Activated T-helper 17 cell treated with anti-CD3 and anti-CD28 coated beads, Interleukin-2, amount 50 U/mL, for 72 hours (primary cell): ENCODE measurements at places on chromosomes 13 and 19.

DNA sequence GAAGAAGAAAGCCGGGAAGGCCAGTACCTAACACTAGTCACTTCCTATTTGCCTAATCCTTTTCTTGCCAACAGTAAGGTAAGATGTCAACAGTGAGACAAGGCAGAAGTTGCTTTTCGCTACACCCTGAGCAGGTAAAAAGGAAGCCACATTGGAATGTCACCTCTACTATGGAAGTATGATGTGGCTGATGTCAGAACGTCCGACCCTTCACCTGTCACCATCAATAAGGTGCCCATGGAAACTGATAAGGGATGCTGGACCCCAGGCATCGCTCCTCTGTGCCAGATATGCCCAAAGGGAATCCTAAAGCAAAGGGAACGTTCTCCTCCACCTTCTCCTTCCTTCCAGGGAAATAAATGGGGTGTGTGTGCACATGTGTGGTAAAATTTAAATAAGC lies 34.3 kb downstream of the COL4A1 start:
- no peak for ATAC-seq

- ATAC-seq, result no peak
These were observed 58.3 kb downstream of the RAP2A start for GRCh38 chr13:97492257-97492656.

GRCh38 chr19:35608251-35608650 lies 4.3 kb upstream of the HAUS5 start:
- no peak for ATAC-seq

GRCh38 chr19:1455002-1455335 lies 5.0 kb downstream of the APC2 start:
- ATAC-seq, result no peak

DNA sequence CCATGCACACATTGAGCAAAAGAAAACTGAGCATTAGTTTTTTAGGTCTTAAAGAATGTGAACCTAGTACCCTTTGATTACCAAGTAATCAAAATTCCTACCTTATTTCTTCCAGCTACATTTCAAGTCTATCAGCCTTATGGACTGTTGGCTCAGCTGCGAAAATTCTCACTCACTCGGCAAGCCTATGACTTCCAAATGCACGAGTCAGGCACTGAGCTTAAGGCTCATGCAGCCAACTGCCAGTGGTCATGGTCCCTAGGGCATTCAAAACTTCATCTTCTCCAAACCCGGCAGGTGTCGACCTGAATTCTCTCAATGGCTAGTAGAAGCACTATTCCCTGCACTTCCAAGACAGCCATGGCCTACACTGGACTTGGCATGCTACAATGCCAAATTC lies 41.2 kb downstream of the RUBCNL start:
- ATAC-seq, result no peak

- ATAC-seq, result no peak
These were observed 154.7 kb upstream of the TSC22D1 start for GRCh38 chr13:44730851-44731250.

- no peak for ATAC-seq
These were observed 116.0 kb downstream of the COL4A2 start for GRCh38 chr13:110422913-110423688.

DNA sequence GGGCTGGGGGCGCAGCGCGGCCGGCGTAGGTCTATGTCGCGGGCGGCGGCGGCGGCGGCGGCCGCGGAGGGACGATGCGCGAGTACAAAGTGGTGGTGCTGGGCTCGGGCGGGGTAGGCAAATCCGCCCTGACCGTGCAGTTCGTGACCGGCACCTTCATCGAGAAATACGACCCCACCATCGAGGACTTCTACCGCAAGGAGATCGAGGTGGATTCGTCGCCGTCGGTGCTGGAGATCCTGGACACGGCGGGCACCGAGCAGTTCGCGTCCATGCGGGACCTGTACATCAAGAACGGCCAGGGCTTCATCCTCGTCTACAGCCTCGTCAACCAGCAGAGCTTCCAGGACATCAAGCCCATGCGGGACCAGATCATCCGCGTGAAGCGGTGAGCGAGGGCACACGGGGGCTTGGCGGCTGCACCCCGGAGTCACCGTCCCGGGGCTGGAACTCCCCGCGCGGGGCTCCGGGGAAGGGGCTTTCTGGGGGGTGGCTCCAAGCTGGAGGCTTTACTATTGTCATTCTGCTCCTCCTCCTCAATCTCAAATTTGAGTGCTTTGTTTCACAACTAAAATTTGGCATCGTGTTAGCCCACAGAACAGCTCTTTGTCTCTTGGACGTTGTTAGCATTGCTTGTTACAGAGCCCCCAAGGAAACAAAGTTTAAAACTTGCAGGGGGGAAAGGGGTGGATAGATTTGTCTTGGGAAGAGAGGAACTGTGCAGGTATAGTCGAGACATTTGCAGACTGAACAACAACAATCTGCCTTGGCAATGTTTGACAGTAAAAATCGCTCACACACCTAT lies 630 bp downstream of the RAP2A start:
- ATAC-seq, result no peak

- ATAC-seq, result peak; percentile 21
These were observed 1290.4 kb upstream of the PCDH20 start for GRCh38 chr13:62706048-62706447.

DNA sequence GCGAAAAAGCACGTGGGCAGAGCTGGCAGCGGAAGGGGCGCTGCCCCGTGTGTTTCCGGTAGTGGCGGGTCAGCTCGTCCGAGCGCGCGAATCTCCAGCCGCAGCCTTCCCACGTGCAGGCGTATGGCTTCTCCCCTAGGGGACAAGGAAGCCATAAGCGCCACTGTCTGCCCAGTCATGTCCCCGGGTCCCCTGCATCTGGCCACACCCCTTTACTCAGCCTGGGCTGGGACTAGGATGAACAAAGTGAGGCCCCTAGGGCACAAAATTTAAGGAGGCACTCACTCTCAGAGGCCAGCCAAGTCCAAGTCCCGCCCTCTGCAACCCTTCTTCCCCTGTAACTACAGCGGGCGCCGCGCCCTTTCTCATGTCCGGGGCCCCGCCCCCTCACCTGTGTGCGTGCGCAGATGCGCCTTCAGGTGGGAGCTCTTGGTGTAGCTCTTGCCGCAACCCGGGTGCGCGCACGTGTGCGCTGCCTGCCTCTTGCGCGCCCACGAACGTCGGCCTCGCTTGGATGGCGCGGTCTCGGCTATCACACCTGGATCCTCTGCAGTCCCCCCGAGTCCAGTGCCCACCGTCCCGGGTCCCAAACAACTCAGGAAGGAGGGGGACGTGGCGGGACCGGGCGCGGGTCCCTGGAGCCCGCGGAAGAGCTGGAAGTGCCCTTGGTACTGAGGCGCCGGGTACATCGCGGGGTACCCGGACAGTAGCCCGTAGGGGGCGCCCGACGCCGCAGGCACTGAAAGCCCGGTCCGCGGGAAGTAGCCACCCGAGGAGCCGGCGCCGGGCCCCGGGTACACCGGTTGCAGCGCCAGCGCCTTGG lies 1.9 kb downstream of the KLF1 start:
- ATAC-seq, result peak; percentile 72

- ATAC-seq, result no peak
These were observed 43.9 kb downstream of the TNFSF13B start for GRCh38 chr13:108313382-108313781.

DNA sequence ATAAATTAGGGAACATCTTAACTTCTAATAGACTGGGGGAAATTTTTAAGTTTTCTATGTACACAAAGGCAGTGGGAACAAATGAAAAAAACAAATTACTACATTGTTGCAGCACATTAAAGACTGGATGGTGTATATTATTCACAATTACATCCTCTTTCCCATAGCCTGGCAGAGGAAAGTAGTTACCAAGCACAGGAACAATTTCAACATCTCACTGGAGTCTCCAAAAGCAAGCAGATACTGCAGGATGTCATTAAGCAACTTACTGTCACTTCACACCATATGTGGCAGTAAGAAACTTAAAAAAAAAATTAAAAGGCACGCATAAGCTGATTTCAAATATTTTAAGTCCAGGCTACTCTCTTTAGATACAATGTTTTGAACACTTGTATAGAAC lies 6.4 kb upstream of the EFNB2 start:
- no peak for ATAC-seq

- no peak for ATAC-seq
These were observed 134.2 kb downstream of the MIPEP start for GRCh38 chr13:23754997-23755396.

GRCh38 chr13:33678084-33678483 lies 139.9 kb upstream of the RFC3 start:
- no peak for ATAC-seq

- ATAC-seq, result no peak
These were observed 102.8 kb downstream of the STARD13 start for GRCh38 chr13:33182729-33183128.

- ATAC-seq, result peak; percentile 61
These were observed 124.5 kb downstream of the AKAP11 start for GRCh38 chr13:42396501-42396900.

GRCh38 chr13:38630780-38631179 lies 56.1 kb upstream of the FREM2 start:
- no peak for ATAC-seq

GRCh38 chr19:47444388-47444821 lies 25.1 kb upstream of the MEIS3 start:
- peak; percentile 39 for ATAC-seq

GRCh38 chr19:31351056-31351854 lies 2.0 kb upstream of the TSHZ3 start:
- no peak for ATAC-seq

- peak; percentile 92 for ATAC-seq
These were observed 198.6 kb downstream of the RGCC start for GRCh38 chr13:41655997-41656396.

DNA sequence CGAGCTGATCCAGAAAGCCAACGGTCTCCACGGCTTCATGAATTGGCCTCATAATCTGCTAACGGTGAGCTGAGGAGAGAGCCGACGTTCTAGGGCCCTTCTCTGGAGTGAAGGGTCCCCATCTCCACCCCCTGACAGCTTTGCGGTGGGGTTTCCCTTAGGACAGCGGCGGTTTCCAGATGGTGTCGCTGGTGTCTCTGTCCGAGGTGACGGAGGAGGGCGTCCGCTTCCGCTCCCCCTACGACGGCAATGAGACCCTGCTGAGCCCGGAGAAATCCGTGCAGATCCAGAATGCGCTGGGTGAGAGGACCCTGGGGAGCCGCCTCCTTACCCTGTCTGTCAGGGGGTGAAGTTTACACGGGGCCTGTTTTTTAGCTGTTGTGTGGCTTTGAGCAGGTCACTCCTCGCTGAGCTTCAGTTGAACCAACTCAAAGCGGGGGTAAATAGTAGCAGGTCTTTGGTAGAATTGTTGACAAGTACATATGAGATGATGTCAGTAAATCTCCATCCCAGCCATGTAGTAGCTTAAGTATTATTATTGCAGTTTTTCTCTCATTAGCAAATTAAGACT lies 801 bp downstream of the QTRT1 start:
- peak; percentile 18 for ATAC-seq

DNA sequence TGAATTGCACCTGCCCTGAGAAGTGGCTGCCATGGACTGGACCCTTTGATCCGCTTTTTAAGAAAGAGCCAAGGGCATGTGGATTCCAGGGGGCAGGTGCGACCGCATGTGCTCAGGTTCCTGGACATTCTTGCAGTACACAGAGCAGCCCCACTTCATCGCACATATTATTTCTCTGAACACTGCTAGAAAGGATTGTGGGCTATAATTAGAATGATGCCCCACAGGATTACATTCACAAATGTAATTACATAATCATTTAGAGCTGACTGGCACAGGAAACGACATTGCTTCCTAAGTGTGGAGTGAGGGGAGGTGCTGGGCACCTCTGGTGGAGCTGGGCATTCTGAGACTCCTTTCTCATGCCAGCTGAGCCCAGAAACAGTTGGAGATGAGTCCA lies 37.5 kb upstream of the VSTM2B start:
- no peak for ATAC-seq

DNA sequence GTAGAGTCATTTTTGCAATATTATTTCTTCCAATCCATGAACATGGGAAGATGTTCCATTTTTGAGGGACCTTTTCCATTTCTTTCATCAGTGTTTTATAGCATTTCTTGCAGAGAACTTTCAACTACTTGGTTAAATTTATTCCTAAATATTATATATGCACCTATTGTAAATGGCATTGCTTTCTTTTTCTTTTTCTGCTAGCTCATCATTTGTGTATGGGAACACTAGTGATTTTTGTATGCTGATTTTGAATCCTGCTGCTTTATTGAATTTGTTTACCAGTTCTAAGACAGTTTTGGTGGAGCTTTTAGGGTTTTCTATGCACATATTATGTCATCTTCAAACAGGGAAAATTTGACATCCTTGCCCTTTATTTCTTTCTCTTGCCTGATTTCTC lies 7.2 kb upstream of the CYP4F2 start:
- ATAC-seq, result no peak

- no peak for ATAC-seq
These were observed 38.9 kb downstream of the DACH1 start for GRCh38 chr13:71828117-71828516.

DNA sequence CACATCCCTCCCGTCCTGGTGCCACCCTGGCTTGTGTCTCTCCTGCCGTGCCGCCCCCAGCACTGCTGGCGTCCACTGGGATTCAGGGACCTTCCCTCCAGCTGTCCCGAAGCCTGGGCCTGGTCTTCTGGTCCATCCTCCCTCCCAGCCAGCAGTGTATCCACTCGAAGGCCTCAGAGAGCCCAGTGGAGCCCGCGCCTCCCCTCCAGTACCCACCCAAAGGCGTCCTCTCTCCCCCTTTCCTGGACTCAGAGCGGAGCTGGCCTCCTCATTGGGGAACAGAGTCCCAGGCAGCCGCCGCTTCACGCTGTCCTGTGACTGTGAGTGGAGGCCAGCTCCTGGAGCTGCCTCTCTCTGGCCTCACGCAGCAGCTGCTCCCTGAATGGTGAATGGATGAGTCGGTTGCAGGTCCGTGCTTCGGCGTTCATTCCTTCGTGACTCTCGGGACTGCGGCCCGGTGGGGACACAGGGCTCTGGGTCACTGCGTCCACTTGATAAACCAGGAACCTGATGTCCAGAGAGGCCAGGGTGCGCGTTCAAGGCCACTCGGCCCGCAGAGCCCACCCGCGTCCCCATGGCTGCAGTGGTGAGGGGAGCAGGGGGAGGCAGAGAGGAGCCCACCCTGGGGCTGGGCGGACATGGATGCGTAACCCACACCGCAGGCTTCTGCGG lies 12.1 kb downstream of the ONECUT3 start:
- no peak for ATAC-seq

- ATAC-seq, result no peak
These were observed 14.9 kb downstream of the ZNF443 start for GRCh38 chr19:12425888-12426274.

DNA sequence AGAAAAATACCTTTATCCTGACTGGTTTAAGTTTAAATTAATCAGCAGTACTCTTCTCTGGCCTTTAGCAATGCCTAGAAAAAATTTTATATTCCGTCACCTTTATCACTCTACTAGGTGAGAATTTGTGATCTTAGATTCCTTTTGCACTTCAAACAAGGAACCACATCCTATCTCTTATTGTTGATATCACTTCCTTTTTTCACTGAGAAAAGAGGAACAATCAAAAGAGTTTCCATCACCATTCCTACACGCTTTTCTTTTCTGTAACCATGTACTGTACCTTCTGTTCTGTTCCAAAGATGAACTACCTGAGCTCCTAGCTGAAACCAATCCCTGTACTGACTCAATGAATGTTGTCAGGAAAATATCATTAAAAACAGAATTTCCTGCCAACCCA lies 1379.0 kb upstream of the MIR17HG start:
- ATAC-seq, result no peak

GRCh38 chr19:53157626-53158025 lies 1.2 kb downstream of the ZNF347 start:
- ATAC-seq, result no peak
